ENCODE measurements at places on chromosomes 13 and 19.

DNA sequence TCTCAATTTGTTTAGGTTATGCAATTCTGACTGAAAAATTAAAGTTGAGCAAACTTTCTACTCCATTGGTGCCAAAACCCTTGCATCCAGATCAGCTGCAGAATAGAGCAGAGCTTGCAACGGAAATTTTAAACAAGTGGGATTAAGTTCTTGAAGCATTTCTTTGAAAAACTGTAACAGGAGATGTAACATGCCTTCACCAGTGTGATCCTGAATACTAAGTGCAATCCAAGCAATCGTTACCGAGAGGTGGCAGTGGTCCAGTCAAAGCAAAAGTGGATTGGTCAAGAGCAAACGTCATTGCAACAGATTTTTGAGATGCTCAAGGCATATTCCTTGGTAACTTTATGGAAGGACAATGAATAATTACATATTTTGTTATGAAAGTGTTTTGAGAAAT lies 841.1 kb upstream of the SLITRK5 start:
- DNase-seq: no peak

GRCh38 chr13:24052547-24053518 lies 107.7 kb upstream of the SPATA13 start:
- peak; percentile 75 for DNase-seq

DNA sequence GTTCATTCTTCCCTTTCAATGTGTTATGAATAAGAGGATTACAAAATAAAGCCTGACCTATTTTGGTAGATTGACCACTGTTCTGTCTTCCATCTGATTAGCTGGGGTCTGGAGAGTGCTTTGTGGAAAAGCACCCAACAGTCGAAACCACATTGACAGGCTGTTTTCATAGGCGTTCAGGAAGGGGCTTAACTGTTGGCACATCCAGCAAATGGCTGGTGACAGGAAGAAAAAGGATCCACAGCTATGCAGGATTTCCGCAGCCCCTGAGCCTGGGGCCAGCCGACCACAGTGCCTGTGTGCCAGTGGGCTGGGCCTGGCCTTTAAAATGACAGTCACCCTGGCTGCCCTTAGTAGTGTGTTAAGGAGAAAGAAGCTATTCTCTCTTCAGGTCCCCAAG lies 113.3 kb downstream of the SIPA1L3 start:
- no peak for DNase-seq

- DNase-seq: no peak
These were observed at the start of gene MOB3A for GRCh38 chr19:2096034-2096479. Gene MOB3A, minus strand, starts transcription at chr19:2096326. Its CDS starts 17,766 bp downstream, at chr19:2078560.

GRCh38 chr13:45817833-45818232 lies 33.7 kb downstream of the SIAH3 start:
- no peak for DNase-seq

DNA sequence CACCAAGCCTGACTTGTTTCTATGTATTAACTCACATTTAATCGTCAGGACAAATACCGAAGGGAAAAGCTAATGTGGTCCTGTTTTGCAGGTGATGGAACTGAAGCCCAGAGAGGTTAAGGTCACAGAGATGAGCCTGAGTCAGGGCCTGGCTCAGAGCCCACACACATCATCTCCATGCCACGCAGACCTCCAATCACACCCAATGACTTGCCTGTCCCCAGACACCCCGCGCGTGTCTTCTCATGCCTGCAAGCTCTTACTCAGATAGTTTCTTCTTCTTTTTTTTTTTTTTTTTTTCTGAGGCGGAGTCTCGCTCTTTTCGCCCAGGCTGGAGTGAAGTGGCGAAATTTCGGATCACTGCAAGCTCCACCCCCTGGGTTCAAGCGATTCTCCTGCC lies 16.4 kb downstream of the SIX5 start:
- no peak for DNase-seq

- no peak for DNase-seq
These were observed 8.0 kb downstream of the DNASE2 start for GRCh38 chr19:12872941-12873890.

DNA sequence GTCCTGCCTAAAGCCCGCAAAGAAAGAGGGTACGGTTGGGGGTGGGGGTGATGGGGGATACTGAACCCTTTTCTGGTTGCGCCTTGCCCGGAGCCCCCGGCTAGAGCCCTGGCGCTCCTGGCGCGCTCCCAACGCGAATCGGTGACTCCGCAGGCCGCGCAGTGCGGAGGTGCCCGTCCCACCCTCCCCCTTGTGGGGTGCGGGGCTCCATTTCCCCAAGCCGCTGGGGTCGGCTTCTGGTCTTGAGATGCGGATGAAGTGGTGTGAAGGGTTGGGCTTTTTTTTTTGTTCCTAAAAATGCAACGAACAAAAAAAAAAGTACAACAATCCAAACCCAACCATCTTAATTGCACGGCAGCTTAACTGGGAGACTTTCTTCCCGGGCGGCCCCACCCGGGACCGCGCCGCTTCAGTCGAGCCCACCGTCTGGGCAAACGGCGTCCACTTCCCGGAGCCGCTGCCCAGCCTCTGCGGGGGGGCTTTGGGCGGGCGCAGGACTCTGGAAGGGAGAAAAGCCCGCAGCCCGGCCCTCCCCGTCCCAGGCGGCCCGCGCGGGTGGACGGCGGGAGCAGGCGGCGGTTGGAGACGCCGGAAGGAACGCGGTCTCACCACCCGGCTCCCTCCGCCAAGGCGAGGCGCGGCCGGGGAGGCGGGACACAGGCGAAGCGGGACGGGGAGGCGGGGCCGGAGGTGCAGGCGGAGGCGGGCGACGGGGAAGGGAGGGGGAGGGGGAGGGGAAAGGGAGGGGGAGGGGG lies 504 bp upstream of the TRIM13 start:
- peak; percentile 94 for DNase-seq

- no peak for DNase-seq
These were observed 3.8 kb downstream of the FXYD7 start for GRCh38 chr19:35146746-35147459.
